ENCODE measurements at places on chromosomes 5 and 9.

- DNase-seq: no peak
These were observed 5.5 kb downstream of the CDC37L1 start for GRCh38 chr9:4684820-4685219.

- DNase-seq: no peak
These were observed 370.4 kb upstream of the GRAMD2B start for GRCh38 chr5:126052791-126053190.

DNA sequence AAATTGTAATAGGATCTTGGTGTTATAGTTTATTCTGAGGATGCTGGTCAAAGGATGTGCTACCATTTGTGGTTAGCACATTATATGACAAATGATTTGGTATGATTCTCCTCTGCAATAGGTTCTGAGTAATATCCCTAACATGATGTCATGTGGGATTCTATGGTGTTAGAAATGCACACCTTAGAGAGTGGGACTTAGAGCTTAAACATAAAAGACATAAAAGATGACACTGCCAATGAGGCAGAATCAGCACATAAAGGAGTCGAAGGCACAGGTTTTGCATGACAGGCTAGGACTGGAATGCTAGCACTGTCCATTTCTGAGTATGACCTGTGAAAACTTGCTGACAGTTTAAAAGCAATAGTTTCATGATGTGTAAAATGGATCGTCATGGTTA lies 100.4 kb downstream of the OSTF1 start:
- DNase-seq: no peak

DNA sequence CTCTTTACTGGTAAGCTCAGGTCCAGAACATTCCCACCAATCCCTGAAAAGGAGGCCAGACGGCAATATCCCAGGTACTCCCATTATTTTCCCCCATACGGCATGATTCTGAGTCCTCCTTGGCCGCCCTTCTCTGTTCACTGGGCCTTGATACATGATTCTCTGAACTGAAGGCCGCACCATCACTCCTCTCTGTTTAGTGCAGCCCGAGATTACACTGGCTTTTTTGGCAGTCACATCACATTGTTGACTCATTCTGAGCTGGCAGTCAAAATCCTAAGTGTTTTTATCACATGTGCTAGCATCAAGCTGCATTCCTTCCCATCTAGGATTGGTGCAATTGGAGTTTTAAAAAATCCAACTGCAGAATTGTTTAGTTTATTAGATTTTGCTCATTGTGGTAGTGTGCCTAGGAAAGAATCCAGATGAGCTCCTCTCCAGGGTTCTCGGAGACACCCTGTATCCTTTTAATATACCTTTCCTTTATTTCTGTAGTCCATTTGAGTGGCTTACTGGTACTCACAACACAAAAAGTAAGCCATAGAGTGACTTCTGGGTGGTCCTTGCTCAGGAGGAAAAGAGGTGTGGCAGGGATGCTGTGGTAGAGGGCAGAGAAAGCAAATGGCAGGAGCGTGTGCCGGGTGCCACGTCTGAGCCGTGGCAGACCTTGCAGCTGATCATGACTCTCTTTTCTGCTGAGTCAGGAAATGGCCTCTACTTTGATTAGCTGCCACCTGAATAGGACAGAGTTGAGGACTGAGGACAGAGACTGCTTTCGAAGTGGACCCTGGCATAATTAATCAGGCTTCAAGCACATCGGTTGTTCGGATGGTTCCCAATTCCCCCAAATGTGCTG lies 121.1 kb upstream of the IL12B start:
- DNase-seq: no peak

DNA sequence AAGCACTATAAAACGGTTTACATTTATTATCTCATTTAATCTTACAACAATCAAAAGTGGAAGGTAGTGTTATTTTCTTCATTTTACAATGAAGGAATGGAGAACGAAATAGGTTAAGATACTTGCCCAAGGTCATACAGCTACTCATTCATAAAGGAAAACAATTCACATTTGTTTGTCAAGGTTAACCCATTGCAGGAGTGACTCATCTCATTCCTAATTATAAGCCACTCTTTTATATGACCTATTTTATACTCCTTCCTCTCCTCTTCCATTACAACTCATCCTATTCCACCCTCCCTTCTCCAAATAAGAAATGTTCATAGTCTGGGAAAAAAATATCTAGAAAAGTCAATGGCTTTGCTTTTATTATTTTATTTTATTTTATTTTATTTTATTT lies 29.6 kb downstream of the CRHBP start:
- no peak for DNase-seq

- DNase-seq: peak; percentile 45
These were observed 44.5 kb downstream of the AMBP start for GRCh38 chr9:114033397-114034103.

DNA sequence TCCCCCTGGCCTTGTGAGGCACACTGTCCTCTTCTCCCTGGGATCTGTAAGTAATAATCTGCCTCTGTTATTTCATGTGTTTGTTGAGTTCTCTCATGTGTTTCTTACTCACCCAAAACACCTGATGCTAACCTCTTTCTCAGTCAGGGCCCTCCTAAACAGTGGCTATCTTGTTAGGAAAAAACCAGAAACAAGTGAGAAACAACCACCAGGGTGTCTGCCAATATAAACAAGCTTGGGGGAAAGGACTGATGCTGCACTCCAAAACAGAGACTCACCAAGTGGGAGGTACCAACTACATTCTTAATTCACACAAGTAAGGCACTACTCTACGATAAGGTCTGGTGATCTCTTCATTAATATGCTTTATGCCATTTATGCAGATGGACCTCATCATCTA lies 564.4 kb downstream of the SEMA5A start:
- no peak for DNase-seq

DNA sequence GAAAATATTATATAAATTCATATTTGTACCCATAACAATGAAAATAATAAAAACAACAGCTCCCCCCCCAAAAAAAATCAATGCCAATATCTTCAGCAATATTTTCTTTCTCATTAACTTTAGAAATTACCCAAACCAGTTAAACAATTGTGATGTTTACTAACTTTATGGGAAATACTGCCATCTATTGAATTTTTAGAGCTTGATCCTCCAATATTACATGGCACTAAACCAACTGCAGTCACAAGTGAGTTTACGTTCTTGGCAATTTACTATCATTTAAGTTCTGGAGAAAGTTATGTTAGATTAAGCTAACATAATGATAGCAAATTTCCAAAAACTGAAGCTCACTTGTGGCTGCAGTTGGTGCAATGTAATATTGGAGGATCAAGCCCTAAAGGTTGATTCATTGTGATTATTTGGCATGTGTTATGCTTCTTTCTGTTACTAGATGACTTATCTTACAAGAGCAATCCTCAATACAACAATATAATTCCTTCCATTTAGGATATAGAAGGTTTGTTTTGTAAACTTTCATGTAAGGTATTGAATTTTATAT lies 379.5 kb downstream of the CDH18 start:
- peak; percentile 32 for DNase-seq

- DNase-seq: peak; percentile 47
These were observed 76.3 kb downstream of the AOPEP start for GRCh38 chr9:94802793-94803192.

DNA sequence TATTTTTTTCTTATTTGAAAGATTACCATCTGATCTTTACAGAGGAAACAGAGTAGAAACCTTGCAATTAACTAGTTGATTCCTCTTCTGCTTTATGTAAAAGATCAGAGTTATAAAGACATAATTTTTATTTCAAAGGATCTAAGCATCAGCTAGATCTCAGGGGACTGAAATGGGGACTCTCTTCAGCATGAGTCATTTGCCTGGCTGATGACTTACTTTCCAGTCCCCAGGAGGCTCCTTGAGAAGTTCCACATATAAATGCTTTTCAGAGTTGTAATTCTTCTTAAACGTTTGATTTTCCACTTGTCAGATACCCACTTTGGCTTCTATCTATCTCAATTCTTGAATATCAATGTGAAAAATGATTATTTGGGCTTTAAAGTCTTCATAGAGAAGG lies 389.4 kb downstream of the RAB3C start:
- no peak for DNase-seq

GRCh38 chr9:4017749-4018491 lies 281.9 kb downstream of the GLIS3 start:
- DNase-seq: no peak

- DNase-seq: peak; percentile 2
These were observed 43.8 kb downstream of the SPINK5 start for GRCh38 chr5:148107608-148108007.

- no peak for DNase-seq
These were observed 9.9 kb upstream of the SPARC start for GRCh38 chr5:151696470-151697061.

DNA sequence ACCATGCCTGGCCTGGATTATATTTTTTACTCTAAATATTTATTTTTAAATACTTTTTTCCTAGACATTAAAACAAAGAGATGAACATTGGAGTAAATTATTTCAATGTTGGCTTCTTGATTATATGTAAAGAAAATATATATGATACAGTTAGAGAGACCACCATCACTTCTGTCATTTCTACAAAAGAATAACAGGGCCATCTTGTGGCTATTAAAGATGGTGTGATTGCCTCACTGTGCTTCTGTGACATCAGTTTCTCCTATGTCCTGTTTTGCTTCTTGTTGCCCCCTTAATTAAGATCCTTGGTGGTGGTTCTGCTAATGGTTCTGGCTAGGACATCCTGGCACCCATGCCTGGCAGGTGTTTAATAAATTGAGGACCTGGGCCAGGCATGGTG lies 32.9 kb downstream of the NDFIP1 start:
- DNase-seq: no peak

- DNase-seq: no peak
These were observed 145.9 kb downstream of the GABRB2 start for GRCh38 chr5:161400583-161400982.

- DNase-seq: no peak
These were observed 617.3 kb upstream of the ST8SIA4 start for GRCh38 chr5:101520417-101520816.

DNA sequence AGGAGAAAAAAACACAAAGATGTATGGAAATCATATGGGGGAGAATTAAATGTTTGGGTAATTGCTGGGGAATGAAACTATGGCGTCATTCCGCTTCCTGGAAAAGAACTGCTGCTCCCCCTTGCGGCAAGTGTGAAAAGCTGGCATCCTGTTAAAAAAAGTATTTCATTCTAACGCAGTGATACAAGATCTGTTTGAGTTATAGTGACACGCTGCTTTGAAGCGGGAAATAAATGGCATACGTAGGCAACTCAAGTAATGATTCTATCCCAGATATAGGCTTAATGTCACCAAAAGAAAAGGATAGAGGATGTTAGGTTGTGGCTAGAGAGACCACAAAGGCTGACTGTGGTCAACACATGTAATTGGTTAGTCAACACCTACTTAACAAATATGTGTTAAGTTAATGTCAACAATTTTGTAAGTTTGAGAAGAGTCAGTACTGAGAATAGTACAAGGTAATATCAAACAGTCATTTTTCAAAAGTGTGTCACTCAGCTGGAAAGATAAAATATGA lies 70.2 kb upstream of the ALDH1A1 start:
- DNase-seq: peak; percentile 87

All from common myeloid progenitor, CD34-positive (primary cell).